ENCODE measurements at places on chromosomes 1 and 21. TPM values are rescaled to one million over a fixed set of nuclear protein-coding genes. Genes with fewer than 3 reads are reported as not detected.

The GPR37L1 gene
- not detected for total RNA-seq

The LMOD1 gene
- total RNA-seq = under 0.01 TPM

The TTC34 gene
- total RNA-seq = 0.10 TPM

The LIN28A gene
- total RNA-seq = not detected

The IL19 gene
- total RNA-seq = not detected
